ENCODE measurements at places on chromosomes 16 and 17.

DNA sequence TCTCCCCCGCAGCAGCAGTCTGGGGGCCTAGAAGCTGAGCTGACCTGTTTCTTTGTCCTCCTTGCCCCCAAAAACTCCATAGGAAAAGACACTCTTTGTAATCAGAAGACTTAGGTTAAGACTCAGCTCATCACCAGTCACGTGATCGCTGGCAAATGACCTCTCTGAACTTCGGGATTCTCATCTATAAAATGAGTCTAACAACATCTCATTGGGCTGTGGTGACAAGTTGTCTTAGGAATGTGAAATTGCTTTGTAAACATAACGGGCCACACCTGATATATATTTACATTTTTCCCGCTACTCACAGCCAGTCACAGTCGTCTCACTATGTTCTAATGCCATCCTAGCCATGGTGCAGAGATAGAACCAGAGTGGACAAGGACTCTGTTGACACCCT lies 86.0 kb upstream of the LHX1 start:
- DNase-seq, result no peak

DNA sequence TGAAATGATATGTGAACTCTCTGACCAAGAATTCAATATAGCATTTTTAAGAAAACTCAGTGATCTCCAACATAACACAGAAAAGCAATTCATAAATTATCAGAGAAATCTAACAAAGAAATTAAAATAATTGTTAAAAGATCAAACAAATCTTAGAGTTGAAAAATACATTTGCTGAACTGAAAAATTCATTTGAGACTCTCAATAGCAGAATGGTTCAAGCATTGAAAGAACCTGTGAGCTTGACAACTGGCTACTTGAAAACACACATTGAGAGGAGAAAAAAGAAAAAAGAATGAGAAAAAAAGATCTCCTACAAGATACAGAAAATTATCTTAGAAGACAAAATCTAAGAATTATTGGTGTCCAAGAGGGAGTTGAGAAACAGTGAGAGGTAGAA lies 203.5 kb downstream of the CEP112 start:
- DNase-seq, result no peak

GRCh38 chr16:80743772-80744171 lies 60.6 kb downstream of the CDYL2 start:
- no peak for DNase-seq

GRCh38 chr17:78992542-78993212 lies 13.0 kb upstream of the LGALS3BP start:
- DNase-seq, result no peak

GRCh38 chr17:29063992-29064391 lies 21.1 kb downstream of the PIPOX start:
- no peak for DNase-seq

- DNase-seq, result no peak
These were observed 13.5 kb downstream of the CDIP1 start for GRCh38 chr16:4525069-4525468.

Data from stimulated activated CD4-positive, alpha-beta T cell treated with anti-CD3 and anti-CD28 coated beads, TNF-alpha, amount 100 ng/mL, for 24 hours (primary cell).